Activated gamma-delta T cell (primary cell): ENCODE measurements at places on chromosomes 12 and 14.

- DNase-seq = no peak
Measured at GRCh38 chr12:28369483-28369882, 179.2 kb downstream of the CCDC91 start.

- no peak for DNase-seq
Measured at GRCh38 chr12:70826156-70826555, 94.4 kb downstream of the PTPRR start.

DNA sequence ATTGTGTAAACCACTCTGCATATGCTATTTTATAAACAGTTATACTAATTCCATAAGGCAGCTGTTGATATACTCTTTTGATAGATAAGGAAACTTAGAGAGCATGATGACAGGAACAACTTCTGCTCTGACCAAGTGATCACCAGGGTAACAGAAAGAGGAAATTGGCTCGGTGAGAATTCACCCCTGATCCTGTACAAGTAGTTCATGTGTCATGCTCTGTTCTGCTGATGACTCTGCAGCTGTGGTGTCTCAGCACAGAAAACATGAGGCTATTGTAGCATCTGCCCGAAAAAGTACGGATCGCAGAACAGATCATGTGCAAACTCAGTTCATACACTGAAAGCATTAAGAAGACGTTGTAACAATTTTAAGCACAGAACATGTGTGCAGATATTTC, 345.0 kb downstream of the LRIG3 start:
- no peak for DNase-seq

GRCh38 chr14:22112004-22112403, 438.4 kb upstream of the OR4E1 start:
- no peak for DNase-seq

DNA sequence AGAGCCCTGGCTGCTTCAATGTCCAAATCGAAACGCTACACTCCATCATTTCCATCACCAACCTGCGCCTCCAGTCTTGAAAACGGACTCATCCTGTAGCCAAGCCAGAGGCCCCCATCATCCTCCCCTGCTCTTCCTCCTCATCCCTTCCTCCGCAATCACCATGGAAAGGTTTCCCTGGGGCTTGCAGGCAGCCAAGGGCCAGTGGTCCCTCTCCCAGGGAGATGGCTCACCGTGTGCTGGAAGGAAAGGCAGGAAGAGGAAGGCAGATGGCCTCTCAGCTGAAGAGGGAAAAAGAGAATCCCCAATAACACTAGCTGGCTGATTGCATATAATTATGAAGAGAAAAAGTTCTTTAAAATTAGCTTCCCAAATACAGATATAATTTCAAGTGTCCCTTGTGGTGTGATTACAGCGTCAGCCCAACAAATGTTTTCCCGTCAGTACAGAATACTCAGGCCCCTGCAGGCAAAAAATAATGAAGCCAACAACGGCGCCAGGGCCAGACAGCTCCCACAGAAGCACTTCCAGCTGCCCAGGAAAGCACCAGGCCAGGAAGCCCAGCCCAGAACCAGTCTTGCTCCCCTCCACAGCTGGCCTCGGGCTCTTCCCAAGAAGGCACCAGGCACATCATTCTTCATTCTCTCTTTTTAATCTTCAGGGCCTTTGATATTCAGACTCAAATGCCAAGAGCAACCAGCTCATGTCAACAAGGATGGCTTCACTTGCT, 24.7 kb downstream of the ITPK1 start:
- DNase-seq = no peak

DNA sequence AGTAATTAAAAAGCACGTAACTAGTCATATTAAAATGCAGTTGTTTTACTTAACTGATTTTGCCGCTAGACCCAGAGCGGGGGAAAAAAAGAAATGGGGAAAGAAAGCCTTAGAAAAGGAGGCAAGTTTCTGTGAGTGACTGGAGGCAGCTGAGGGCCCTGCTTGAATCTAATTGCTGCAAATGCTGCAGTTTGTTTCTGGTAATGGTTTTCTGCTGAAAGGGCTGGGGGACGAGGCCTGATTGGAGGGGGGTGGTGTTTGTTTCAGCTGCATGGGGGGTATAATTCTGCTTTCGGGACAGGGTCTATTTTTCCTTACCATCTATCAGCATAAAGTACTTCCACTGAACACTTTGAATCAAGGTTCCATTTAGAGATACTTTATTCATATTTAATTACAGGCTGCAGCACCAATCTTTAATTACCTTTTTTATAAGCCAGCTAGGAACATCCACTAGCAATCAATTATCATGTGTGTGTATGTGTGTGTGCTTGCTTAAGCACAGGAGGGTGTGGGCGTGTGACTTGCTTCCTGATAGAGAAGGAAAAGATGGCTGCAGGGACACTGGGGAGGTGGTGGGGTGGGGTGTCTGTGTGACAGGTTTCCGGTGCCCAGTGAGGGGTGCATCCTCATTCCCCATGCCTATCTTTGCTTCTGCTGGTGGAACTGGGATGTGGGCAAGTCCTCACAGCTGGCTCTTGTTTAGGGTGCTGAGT, 83.4 kb downstream of the ADCK1 start:
- DNase-seq = no peak

- DNase-seq = no peak
Measured at GRCh38 chr12:100572184-100572583, 1.3 kb upstream of the GAS2L3 start.

- DNase-seq = no peak
Measured at GRCh38 chr14:68486033-68486732, 306.7 kb downstream of the ZFP36L1 start.

DNA sequence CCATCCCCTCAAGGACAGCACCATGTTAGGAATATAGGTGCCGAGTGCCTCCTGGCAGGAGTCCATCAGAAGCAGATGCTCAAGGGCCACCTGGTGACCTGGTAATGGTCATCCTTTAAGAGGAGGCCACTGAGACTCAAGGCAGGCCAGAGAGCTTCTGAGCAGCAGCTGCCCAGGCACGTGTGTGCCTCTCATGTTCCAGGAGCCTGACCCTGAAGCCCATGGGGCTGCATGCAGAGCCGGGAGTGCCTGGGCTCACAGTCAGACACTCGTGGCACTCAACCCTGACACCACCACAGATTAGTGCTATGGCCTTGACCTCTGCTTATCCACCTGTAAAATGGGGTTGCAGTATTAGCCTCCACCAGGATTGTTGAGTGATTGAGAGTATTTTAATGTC, 45.6 kb downstream of the C14orf132 start:
- no peak for DNase-seq

- DNase-seq = no peak
Measured at GRCh38 chr12:78651755-78652154, 212.8 kb upstream of the SYT1 start.

- no peak for DNase-seq
Measured at GRCh38 chr14:103973354-103973753, 31.0 kb upstream of the RD3L start.

DNA sequence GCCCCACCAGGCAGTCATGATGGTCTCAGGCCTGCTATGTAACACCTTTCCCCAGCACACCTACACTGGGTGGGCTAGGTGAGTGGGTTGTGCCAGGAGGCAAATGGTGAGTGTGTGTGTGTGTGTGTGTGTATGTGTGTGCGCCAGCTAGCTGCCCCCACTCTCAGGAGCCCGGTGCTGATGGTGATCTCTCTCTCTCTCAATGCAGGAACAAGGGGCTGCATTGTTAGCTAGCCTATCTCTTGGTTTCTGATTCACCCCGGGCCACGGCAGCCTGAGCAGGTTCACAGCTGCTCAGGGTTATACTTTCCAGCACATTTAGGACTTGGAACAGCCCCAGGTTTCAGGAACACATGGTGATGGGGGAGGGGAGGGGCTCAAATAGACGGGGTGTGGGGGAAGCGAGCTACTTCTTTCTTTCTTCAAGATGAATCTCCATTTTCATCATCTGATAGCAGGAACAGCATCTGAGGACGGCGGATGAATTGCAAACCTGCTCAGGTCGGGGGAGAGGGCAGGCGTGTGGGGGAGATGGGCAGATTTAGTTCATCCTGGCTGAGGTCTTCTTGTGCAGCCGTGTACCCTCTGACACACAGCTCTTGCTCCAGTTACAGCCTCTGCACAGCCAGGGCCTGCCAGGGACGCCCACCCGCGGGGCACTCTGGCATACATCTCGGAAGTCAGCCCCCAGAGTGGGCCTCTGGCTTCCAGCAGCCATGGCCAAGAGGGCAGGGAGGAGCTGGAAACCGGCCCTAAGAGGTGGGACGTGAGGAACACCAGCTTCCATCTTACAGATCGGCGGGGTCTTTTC, 137.6 kb downstream of the ZFP36L1 start:
- DNase-seq = no peak

DNA sequence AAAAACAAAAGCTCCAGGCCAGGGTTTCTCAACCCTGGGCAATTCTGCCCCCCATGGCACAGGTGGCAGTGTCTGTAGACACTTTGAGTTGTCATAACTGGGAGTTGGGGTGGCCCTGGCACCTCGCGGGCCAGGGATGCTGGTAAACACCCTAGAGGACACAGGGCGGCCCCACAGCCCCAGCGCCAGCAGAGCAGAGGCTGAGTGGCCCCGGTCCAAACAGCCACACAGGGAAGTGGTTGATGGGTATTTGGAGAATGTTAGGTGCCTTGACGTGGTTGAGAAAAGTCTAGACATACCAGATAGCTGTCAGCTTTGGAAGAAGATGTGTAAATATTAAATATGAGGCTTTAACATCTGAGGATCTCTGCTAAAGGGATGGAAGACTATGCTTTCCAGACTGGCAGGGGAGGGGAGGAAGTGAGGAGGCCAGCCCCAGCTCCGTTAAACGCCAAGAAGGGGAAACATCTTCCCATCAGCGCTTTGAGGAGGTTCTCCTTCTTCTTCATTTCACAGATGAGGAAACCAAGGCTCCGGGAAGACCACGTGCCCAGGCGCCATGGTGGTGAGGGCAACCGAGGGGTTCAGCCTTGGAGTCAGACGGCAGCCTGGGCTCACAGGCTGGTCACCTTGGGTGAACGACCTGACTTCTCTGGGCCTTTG, 103.7 kb downstream of the SCARB1 start:
- no peak for DNase-seq

DNA sequence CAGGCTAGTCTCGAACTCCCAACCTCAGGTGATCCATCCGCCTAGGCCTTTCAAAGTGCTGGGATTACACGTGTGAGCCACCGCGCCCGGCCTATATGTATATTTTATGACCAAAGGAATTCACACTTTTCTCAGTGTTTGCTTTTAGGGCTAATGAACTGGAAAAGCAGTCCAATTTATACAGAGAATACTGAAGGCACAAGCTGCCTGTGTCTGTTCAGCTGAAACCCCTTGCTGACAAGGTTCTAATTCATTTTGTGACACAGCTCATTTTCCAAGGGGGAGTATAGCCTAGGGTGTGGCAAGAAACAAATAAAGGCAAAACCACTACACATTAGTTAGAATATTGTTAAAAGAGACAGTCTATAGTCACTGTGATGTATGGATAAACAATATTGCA, 18.3 kb upstream of the NEMF start:
- DNase-seq = no peak

GRCh38 chr12:3531496-3531895, 40.5 kb downstream of the PRMT8 start:
- DNase-seq = no peak

GRCh38 chr12:3632754-3633153, 120.2 kb downstream of the CRACR2A start:
- DNase-seq = no peak

GRCh38 chr12:2250797-2251196, 198.0 kb downstream of the CACNA1C start:
- no peak for DNase-seq
